ENCODE measurements at places on chromosomes 16 and 17. TPM values are rescaled to one million over a fixed set of nuclear protein-coding genes. Genes with fewer than 3 reads are reported as not detected.

DNA sequence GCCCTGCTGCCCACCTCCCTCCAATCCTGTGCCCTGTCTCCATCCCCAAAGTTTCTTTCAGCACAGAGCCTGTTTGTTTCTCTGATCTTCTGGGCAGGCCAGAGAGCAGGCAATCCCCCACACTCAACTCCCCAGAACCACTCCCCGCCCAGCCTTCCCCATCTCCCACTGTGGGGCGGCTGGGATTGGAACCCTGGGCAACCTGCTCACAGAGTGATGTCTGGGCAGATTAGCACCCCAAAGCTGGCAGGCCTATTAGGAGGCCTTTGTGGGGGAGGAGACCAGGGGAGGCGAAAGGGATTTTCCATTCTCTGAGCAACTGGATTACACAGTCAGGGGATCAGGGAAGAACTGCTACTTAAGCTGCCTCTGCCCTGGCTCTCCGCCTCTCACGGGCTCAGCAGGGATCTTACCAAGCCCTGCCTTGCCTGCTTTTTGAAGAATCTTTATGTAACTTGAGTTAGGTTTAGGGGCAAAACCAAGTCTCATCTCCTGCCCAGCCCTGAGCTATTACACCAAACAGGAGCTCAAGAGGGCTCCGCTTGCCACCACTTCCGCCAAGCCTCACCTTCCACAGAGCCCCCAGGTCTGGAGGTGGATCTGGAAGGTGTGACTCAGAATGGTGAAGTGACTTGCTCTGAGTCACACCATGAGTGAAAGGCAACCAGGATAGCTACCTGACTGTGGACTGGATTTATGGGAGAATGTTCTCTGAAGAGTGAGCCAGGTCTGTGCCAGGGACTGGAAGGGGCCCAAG is 16.0 kb upstream of the LHX1 start:
- no peak for DNase-seq

DNA sequence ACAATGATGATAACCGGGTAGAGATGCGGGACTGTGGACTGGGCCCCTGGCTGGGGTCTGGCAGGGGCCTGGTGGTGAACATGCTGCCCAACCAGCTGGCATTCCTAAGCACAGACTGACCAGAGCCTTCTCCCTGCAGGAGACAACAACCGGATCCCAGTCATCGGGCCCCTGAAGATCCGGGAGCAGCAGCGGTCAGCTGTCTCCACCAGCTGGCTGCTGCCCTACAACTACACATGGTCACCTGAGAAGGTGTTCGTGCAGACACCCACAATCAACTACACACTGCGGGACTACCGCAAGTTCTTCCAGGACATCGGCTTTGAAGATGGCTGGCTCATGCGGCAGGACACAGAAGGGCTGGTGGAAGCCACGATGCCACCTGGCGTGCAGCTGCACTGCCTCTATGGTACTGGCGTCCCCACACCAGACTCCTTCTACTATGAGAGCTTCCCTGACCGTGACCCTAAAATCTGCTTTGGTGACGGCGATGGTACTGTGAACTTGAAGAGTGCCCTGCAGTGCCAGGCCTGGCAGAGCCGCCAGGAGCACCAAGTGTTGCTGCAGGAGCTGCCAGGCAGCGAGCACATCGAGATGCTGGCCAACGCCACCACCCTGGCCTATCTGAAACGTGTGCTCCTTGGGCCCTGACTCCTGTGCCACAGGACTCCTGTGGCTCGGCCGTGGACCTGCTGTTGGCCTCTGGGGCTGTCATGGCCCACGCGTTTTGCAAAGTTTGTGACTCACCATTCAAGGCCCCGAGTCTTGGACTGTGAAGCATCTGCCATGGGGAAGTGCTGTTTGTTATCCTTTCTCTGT is 5.1 kb upstream of the SLC7A6 start:
- no peak for DNase-seq

DNA sequence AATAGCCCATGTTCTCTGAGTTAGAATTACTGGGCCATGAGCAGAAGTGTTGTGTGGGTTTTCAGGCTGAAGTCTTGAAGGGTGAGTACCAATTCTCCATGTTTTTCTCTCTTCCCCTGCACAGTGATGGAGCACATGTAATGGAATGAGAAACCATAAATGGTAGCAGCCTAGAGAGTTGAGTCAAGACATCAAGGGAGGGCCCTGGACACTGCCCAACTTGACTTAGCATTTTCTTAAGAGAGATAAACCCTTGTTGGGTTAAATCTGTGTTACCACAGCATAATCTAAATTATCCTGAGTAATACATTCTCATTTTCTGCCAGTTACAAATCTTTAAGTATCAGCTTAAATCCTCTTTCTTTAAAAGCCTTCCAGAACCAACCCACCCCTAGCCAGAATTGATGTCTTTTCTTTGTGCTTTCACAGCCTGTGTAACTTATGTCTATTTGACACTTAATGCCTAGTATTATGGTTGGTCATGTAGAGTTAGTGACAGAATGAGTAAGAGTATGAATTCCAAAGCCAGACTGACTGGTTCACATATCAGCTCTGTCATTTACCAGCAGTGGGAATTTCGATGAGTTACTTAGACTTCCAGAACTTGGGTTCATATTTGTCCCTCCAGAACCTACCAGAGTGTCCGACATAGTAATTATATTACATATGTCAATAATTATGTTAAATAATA is 27.0 kb upstream of the RGS9 start:
- DNase-seq: no peak

GRCh38 chr16:16861546-16861945 is 482.6 kb downstream of the NPIPA7 start:
- DNase-seq: peak; percentile 77

DNA sequence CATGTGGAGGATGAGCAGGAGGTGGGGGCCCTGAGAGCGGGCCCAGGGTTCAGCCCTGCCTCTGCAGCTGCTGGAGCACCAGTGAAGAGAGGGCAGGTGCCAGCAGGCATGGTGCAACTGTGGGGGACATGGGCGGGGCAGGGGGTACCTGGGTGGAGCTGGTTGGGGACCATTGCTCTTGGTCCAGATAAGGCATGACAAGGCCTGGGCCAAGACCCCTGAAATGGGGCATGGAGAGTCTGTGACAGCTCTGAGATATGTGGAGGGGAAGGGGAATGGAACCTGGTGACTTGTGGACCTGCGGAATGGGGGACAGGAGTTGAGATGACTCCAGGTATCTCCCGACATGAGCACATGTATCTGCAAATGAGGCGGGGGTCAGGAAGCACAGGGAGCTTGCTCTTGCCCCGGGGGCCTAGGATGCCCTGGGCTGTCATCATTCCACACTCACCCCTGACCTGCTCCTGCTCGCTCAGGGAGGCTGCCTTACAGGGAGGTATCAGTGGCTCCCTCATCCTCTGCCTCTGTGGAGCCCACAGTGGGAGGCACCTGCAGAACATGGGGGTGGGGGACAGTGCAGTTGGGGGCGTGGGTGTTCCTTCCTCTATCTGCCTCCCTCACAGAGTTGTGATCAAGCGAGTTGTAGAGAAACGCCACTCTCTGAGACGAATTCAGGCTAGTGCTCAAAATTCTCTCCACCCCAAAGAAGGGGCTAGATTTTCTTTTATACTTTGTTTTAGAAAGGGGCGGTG is 40.2 kb downstream of the TMEM235 start:
- DNase-seq: no peak

DNA sequence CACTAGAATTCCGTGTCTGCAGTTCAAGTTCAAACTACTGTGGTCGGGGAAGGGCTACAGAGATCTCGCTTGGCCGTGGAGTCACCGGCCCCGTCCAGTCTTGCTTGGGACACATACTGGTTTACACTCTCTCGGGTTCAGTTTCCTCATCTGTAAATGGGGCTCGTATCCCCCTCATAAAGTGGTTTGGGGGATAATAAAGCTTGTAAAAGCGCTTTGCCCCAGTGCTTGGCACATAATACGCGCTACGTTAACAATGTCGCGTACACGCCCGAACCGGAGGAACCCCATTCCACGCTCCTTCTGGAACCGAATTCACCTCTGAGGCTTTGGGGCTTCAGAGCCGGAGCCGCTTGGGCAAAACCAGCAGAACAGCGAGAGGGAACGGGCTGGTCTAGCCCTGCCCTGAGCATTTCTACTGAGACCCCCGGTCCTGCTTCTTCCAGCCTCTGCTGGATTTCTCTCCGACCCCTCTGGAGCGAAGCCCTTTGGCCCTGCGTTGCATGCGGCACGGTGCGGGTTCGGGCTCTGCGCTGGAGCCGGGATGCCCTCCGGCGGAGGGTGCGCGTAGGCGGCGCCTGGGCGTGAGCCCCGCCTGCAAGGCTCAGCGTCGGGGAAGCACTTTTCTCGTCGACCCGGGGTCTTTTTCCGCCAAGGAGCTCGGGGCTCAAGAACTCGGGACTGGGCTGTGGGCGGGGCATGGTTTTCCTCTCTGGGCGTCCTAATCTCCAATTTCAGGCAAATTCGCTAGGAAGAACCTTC is 26.1 kb upstream of the HOXB13 start:
- no peak for DNase-seq

DNA sequence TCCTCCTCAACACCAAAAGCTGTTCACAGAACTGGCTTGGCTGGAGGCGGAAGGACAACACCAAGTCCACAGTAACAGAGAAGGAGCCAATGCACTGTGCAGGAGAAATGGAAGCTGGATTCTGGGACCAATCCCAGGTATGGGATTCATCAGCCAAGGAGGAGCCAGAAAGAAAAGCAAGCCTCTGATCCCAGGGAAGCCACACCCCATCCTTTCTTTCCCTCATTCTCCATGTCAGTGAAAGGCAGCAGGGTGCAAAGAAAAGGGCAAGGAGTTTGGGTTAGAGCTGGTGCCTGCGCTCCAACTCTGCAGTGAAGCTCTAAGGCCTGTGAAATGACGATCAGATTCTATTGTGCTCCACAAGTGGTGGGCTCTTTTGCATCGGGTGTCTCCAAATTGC is 11.0 kb downstream of the DCAKD start:
- DNase-seq: no peak

GRCh38 chr17:37650419-37651003 is 7.3 kb upstream of the DDX52 start:
- DNase-seq: peak; percentile 64

- no peak for DNase-seq
Measured at GRCh38 chr17:30341703-30342249, 7.9 kb upstream of the TMIGD1 start.

- DNase-seq: no peak
Measured at GRCh38 chr17:27319541-27320221, 25.8 kb downstream of the WSB1 start.

GRCh38 chr17:44167181-44167861 is 3.2 kb upstream of the ASB16 start:
- no peak for DNase-seq

GRCh38 chr16:51968749-51969148 is 578.2 kb downstream of the TOX3 start:
- no peak for DNase-seq

- peak; percentile 56 for DNase-seq
Measured at GRCh38 chr17:79042421-79043190, 18.6 kb downstream of the C1QTNF1 start.

GRCh38 chr16:81808933-81809480 is 29.9 kb downstream of the PLCG2 start:
- DNase-seq: no peak

- no peak for DNase-seq
Measured at GRCh38 chr16:50841081-50841886, 99.4 kb downstream of the CYLD start.

The KNOP1 gene
- 24.3 TPM for total RNA-seq

The SOX15 gene
- not detected for total RNA-seq

The PIPOX gene
- 0.35 TPM for total RNA-seq

The TOX3 gene
- not detected for total RNA-seq

The RBFOX1 gene
- total RNA-seq: not detected

The TBC1D3L gene
- 4.8 TPM for total RNA-seq
